CD4-positive, alpha-beta memory T cell (primary cell): ENCODE measurements at places on chromosomes 2 and 18. TPM values are rescaled to one million over a fixed set of nuclear protein-coding genes. Genes with fewer than 3 reads are reported as not detected.

- no peak for DNase-seq
Measured at GRCh38 chr2:157438863-157439823, 4.7 kb downstream of the CYTIP start.

GRCh38 chr2:122033778-122034177 is 278.3 kb downstream of the TSN start:
- no peak for DNase-seq

GRCh38 chr2:70767699-70768589 is at the start of gene ADD2:
ADD2 (minus strand) TSS chr2:70768200; CDS start chr2:70706408, 61,792 bp downstream.
- DNase-seq: peak; percentile 26

DNA sequence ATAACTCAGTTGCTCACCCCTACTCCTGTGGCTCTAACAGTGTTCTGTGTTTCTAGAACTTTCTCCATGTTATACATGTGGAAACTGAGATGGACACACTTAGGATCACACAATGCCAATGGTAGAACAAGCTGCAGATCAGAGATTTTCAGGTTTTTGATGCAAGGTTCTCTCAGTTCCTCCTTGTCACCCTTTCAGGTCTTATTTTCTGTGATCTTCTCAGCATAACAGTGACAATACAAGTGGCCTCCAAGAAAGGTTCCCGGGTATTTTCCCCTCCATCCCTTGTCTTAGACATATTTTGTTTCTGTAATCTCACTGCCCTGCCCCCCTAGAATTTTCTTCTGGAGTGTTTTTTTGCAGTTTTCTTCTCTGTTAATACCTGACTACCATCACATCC is 6.2 kb upstream of the MGAT5 start:
- no peak for DNase-seq

GRCh38 chr2:174704642-174705041 is 59.6 kb downstream of the CHRNA1 start:
- DNase-seq: no peak

GRCh38 chr2:121234791-121235190 is 50.2 kb downstream of the TFCP2L1 start:
- DNase-seq: no peak

DNA sequence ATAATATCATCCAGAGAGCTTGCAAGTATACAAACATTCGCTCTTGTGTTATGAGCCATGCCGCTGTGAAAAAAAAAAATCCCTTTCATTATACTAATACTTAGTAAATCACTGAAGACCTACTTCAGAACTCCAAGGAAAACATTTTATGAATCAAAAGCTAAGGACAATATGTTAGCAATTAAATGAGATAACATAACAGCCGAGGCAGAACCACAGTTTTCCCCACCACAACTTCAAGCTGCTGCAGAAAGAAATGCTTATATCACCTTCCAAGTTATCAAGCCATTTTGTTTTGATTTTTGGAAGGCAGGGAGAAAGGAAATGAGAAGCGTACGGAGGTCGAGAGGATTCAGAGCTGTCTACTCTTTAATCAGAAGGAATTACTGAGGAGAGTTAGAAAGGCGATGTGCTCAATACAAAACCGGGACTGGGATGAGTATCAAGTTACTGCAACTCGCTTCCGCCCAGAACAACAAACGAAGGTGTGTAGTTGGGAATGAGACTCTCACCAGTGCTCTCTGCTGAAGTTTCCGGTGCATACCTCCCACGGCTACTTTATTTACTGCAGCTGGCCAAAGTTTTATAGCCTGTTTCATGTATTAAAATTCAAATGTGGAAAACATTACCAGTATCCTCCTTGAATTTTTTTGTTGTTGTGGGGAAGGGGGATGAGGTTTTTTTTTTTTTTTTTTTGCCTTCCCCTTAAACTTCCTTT is 292.2 kb upstream of the CCDC68 start:
- no peak for DNase-seq

The PROKR1 gene
- not detected for polyA plus RNA-seq

The ANO7 gene
- polyA plus RNA-seq: 0.13 TPM
